ENCODE measurements at places on chromosomes 2 and 18.

GRCh38 chr18:11383381-11383780, 226.0 kb upstream of the SLC35G4 start:
- DNase-seq = no peak

DNA sequence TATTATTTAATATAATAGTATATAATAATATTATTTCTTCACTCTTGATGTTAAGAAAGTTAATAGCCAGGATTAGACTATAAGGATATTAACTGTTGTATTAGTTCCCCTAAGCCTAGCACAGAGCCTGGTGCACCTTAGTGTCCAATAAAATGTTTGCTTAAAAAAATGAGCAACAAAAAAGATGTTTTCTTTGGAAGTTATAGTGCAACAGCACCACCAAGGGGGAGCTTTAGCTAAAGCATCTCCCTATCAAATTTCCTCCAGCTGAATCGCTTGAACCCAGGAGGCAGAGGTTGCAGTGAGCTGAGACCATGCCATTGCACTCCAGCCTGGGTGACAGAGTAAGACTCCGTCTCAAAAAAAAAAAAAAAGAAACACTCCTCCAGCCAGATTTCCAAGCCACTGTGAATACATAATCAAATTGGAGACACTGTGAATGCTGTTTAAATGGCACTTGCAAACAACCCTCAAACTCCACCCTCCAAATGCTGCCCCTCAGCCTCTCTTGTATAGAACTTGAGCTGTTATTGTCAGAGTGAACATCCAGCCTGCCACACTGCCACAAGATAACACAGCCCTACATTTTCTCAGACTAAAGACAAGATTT, 221.9 kb downstream of the DYM start:
- DNase-seq = no peak

DNA sequence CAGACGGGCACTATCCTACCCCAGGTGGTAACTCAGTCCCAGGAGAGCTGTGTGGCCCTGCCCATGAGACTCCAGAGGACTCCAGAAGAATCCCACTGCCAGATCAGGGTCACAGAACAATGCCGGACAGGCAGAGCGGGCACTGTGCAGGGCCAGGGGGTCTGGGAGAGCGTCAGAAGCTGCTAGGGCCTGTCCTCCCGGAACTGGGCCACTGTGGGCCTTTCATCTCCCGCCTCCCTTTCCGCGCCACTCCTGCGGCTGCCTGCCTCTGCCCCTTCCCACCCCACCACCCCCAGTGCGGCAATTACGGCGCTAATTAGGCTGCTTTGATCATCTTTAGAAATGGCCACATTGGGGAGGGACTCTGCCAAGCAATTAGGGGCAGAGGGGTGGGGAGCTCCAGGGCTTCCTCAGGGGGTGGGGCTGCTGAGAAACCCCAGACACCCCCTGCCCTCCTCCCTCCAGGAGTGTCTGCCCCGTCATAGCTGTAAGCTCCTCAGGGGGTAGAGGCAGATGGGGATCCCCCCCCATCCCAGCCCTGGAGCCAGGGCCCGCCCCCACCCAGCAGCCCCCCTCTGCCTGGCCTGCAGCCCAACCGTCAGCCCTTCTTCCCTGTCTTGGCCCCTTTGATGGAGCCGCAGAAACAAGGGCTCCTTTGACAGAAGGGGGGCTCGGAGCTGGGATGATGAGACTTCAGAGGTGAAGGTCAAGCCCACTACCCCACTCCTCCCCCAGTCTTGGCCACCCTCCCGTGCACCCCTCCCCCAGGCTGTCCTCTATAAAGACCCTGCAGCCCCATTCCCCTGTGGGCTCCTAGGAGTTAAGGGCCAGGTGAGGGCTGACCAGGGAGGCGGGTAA, at the start of gene PRSS56:
TSS of gene PRSS56 (plus strand) at position 808 of the 858 bp plus-strand sequence. CDS start 211 bp downstream, outside the sequence.
- no peak for DNase-seq

- DNase-seq = no peak
Measured at GRCh38 chr2:180990337-180990736, 9.9 kb downstream of the UBE2E3 start.

- DNase-seq = no peak
Measured at GRCh38 chr18:6055711-6056110, 160.4 kb upstream of the TMEM200C start.
